ENCODE measurements at places on chromosomes 2 and 18.

DNA sequence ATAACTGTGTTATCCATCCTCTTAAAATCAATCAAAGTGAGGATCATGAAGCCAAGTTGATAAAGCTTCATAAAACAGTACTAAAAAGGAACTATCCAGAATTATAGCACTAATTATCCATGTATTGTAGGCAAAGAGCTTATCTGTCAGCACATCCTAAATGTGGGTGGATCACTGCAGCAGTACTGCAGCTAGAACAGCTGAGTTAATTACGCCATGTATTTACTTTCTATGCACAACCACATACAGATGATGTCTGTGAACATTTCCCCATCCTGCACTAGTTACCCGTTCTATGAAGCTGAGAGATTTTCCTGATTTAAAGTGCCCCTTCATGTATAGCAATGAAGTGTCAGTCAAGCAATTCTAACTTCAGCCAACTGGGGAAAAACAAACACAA lies 96.6 kb downstream of the RAPH1 start:
- DNase-seq, result no peak

DNA sequence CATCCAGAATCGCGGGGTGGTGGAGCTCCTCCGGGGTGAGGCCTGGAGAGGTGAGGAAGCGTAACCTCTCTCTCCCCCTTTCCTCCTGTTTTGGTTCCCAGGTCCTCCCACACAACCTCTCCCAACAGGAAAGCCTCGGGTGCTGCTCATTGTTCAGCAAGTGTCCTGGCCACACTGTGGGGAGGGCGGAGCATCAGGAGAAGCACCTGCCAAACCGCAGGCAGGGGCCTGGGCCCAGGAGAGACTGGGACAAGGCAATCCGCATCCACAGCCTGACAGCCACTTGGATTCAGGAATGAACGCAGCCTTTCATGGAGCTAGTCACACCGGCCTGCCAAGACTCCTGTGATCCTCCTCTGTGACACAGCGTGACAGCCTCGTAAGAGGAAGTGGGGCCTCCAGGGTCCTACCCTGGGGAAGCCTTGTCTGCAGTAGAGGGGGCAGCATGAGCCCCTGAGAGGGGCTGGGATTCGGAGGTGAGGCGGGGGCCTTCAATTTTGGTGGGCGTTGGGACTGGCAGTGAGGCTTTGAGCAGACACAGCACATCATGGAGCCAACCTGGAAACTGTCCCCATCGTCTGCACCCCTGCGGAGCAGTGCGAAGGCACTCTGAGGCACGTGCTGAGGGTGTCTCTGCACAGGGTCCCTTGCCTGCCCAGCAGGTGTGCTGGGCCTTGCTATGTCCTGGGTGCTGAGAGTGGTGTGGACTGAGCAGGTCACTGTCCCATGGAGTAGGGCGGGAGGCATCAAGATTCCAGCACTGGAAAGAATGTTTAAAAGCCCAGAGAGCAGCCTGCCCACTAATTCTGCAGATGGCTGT lies 62.2 kb downstream of the EDAR start:
- DNase-seq, result no peak

DNA sequence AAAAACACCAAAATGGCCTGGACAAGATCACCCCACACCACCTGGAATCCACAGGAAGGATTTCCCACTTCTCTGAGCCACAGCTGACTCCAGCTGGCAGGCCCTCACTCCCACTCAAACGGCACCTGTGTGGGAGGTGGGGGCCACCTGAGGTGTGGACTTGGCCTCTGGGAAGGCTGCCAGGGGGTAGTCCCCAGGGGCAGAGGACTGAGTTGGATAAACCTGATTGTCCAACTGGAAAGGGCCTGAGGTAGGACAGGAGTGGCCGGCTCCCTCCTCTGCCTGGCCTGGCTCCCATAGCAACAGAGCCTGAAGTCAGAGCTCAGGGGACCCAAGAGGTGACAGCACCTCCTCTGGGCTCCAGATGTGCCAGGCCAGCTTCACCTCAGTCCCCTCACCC lies 300.2 kb downstream of the CELF4 start:
- DNase-seq, result no peak

DNA sequence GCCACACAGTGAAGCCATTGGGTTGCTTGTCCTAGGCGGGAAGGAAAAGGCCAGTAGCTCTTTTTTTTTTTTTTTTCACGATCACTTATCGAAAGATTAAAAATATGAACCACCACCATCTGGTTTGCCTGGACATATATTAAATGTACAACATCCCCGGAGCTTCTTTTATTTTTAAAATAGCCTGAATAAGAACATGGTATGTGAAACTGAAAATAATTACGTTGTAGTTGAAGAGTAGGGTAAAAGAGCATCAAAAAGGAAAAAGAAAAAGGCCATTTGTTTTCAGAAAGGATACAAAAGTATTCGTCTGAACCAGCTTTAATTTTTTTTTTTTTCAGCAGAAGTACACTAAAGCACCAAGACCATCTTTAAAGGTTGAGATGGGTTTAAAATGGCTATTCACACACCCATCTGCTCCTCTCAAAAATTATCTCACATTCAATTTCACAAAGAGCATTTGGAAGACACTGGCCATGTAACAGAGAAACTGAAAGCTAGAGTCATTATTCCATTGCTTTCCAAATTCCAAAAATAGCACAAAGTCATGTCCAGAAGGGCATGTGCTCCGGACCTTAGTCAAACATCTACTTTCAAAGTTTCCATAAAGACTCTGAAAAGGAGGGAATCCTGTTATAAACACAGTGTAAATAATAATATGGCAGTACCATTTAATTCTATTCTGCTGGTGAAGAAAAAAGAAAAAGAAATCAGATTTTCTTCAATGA lies 82.9 kb downstream of the SCN3A start:
- no peak for DNase-seq

GRCh38 chr18:54232485-54233227 lies 8.2 kb upstream of the MBD2 start:
- DNase-seq, result no peak

DNA sequence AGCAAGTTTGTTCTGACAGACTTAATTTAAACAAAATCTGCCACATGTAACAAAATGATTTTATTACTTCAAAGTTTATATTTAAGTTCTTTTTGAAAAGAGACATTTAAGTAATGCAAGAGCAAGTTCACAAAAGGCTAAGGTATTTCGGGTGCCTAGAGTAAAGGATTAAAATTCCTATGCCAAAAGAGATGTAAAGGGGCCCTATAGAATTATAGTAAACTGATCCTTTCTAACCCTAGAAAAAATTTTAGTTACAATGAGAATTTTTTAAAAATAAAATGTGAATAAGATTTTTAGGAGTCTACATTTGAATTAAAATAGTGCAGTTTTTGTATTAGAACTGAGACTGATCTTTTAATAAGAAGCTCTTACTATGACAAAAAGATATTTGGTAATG lies 147.1 kb downstream of the PLEKHA3 start:
- DNase-seq, result no peak

GRCh38 chr18:9719421-9719981 lies 11.4 kb downstream of the RAB31 start:
- DNase-seq, result no peak

DNA sequence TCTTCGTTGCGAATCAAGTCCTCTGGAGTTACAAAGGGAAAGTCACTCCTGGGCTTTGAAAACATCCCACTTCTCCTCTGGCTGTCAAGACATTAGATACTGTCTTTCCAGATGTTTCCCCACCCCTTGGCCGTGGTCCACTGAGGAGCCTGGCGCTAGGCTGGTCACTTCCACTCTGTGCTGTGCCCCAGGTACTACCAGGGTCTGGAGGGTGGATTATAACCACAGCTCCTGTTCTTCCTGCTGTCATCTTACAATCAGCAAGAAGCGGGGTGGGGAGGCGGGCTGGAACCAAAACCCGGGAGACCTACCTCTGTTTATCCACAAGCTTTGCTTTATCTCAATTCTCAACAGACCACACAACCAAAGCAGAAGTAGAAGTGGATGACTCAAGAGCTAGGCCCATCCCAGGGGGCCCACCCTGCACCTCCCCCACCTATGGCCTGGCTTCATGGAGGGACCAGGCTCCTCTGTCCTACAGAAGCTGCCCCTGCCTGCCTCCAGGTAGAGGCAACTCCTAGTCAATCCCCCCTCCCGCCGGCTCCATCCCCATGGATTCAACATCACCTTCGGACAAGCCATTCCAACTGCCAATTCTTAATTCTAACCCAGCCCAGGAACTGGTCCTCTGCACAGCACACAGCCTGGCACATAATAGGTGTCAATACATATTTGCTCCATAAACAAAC lies 17.8 kb downstream of the SMAD7 start:
- no peak for DNase-seq

All from activated naive CD8-positive, alpha-beta T cell treated with anti-CD3 and anti-CD28 coated beads, Interleukin-2, amount 50 U/mL, for 24 hours (primary cell).